Endothelial cell of umbilical vein (primary cell): ENCODE measurements at places on chromosomes 12 and 14. TPM values are rescaled to one million over a fixed set of nuclear protein-coding genes. Genes with fewer than 3 reads are reported as not detected.

Gene RNU4-1
- polyA plus RNA-seq: under 0.01 TPM in 2 replicates

Gene TMEM120B
- 10.4 and 13.5 TPM in 2 replicates for polyA plus RNA-seq

Gene COL2A1
- polyA plus RNA-seq: not detected in 2 replicates

Gene STYK1
- polyA plus RNA-seq: 6.0 and 7.7 TPM in 2 replicates

Gene LTB4R2
- polyA plus RNA-seq: 5.5 and 7.6 TPM in 2 replicates

Gene TEX52
- polyA plus RNA-seq: not detected in 2 replicates

Gene PKP2
- polyA plus RNA-seq: 1.4 and 1.5 TPM in 2 replicates

Gene GALNT9
- polyA plus RNA-seq: 0.06 and 0.14 TPM in 2 replicates

DNA sequence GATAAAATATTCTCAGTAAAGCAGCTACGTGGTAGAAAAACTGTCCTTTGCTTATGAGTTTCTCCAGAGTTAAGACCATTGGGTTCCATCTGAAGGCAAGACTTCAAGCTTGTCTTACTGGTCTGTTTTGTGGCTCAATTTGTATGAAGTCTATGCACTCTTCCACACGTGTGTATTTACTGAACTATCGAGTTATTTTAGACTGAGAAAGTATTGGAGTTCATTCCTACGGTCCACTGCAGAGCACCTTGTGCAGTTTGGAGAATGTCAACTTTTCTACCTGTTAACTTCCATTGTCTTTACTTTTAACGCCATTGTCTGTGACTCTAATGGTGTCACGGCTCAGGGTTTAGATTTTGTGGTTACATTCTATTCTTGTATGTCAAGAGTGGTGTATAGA lies 3.7 kb downstream of the HIF1A start:
- DNase-seq: no peak

- no peak for DNase-seq
These were observed 42.4 kb downstream of the GLRX5 start for GRCh38 chr14:95577067-95577800.

GRCh38 chr12:48118284-48118871 lies 786 bp upstream of the PFKM start:
- DNase-seq: no peak

DNA sequence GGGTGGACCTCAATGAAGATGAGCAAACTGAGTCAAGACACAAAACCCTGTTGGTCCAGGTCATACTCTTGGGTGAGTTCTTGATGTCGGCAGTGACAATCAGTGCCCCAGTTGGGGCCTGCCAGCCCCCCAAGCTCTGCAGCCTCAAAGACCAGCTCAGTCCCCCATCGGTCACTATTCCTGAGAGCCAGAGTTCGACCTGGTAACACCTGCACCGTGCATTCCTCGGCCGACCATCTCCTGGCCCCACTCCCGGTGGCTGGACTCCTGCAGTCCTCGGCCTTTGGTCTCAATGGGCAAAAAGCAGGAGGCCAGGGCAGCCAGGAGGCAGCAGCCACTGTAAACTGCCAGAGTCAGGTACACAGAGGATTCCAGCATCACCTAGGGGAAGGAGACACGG lies 32.5 kb downstream of the DAO start:
- no peak for DNase-seq

- DNase-seq: no peak
These were observed 669.8 kb upstream of the LRFN5 start for GRCh38 chr14:40936861-40937260.

DNA sequence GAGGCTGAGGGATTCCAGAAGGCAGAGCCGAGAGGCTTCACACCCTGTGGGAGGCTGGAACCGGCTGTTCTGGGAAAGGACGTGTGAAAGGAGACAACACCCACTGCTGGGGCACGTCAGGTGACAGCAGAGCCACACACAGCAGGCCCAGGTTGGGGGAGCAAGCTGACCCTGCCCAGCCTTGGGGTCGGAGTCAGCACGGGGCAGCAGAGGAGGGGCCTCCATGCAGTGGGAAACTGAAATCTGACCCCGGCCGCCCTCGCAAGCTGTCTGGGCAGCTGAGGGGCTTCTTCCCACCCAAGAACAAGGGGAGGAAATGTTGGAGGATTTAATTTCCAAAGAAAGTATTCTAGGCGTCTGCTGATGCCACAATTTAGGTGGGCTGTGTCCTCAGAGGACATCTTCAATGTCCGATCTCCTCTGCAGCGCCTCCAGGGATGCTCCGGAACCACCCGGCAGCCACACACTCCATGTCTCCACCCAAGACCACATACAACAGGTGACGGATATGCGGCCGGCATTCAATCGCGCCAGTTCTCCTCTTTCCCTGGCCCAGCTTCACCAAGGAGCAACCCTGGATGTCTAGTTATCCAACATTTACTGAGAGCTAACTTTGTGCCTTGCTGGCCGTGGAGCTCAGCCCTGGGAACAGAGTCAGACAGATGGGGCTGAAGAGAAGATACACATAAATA lies 30.7 kb downstream of the SNRNP35 start:
- no peak for DNase-seq

DNA sequence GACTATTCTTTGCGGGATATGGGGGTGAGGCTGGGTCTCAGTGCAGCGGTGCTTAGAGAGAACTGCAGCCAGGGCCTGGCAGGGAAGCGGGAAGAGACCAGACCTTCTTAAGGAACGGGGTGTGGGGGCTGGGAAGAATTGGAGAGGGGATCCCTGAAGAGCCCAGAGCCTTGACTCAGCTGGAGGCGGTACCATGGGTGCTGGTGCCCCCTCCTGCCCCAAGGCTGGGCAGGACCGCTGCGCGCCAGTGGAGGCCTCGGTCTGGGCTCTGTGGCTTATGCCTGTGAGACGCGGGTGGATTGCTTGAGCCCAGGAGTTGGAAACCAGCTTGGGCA lies 1.3 kb upstream of the RNU7-1 start:
- DNase-seq: no peak

- no peak for DNase-seq
These were observed 860.2 kb downstream of the C12orf50 start for GRCh38 chr12:87169010-87169409.
